ENCODE measurements at places on chromosomes 6 and 20.

DNA sequence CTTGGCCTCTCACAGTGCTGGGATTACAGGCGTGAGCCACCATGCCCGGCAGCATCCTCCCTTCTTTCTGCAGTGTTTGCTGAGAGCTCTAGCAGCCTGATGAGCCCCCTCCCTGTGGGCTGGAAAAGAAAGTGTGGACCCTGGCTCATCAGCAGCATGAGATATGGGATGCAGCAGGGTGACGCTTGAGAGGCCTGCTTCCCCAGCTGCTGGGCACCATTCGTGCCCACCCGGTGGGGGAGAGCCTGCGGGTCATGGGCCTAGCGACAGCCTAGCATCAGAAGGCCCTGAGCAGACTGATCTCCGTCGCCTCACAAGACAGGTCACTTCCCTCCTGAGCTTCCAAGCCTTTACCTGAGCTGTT, 16.0 kb upstream of the CCDC167 start:
- no peak for DNase-seq

DNA sequence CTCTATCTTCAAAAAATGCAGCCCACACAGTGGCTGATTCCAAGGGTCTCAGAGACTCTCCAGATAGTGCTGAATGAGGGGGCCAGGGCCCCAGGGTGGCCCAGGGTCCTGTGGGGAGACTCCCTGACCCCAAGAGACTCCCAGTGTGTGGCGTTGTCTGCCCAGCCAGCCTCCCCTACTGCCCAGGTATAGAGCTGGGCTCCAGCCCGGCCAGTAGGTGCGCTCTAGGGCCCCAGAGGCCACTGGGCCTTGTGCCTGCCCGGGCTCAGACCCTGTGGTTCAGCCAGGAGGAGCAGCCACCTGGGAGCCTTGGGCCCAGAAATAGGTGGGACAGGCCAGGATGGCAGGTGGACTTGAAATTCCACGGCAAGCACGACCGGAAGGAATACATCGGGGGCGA, 30.3 kb upstream of the GATA5 start:
- DNase-seq: no peak

DNA sequence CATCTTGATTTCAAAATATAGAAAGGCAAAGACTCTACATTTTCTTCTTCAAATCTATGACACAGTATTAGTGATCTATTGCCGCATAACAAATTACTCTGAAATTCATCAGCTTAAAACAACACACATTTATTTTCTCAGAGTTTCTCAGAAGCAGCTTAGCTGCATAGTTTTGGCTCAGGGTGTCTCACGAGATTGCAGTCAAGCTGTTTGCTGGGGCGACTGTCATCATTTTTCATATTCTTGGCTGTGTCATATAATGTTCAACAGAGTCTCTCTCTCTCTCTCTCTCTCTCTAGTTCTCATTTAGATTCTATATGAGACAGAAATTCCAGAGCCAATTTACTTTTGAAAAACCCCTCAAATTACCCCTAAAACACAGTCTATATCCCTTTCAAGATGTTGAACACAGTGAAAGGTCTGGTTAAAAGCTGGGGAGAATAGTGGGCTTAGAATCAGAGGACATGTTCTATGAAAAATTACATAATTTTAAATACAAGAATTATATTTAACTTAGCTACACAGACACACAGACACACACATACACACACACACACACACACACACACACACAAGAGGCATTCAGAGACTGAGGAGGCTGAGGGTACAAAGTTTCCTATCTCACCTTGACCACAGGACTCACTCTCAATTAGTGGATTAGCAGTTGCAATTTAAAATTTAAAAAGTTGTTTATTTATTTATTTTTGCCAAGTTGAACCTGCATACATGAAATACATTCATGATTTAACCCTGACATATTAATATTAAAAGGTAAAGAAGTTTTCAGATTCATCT, 86.7 kb downstream of the MKKS start:
- DNase-seq: no peak

DNA sequence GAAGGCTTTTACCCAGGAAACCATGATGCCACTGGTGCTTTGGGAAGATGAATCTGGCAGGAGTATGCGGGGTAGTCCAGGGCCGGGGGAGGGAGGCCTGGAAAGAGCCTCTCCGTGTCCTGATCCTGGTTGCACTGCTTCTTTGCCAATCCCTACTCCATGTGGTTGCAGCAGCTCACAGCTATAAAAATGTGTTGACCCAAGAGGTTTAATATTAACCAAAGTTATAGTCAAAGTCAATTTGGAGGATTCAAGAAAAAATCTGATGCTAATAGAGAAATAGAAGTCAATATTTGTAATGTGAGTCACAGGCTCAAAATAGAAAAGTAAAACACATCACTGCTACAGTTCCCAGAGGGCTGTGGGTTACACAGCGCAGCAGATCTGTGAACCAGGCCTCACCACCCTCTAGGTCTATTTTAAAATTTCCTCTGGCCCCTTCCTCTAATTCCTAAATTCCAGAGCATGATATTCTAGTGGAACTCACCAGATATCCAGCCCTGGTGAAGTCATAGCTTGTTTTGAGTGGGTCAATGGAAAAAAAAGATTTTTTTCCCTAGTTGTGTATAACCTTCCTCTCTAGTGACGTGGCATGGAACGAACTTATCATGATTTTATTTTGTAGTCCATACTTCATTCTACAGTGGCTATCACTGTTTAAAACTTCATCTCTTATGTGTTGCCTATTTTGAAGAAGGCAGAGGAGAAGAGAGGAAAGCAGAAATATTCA, 63.2 kb upstream of the BMP2 start:
- no peak for DNase-seq

DNA sequence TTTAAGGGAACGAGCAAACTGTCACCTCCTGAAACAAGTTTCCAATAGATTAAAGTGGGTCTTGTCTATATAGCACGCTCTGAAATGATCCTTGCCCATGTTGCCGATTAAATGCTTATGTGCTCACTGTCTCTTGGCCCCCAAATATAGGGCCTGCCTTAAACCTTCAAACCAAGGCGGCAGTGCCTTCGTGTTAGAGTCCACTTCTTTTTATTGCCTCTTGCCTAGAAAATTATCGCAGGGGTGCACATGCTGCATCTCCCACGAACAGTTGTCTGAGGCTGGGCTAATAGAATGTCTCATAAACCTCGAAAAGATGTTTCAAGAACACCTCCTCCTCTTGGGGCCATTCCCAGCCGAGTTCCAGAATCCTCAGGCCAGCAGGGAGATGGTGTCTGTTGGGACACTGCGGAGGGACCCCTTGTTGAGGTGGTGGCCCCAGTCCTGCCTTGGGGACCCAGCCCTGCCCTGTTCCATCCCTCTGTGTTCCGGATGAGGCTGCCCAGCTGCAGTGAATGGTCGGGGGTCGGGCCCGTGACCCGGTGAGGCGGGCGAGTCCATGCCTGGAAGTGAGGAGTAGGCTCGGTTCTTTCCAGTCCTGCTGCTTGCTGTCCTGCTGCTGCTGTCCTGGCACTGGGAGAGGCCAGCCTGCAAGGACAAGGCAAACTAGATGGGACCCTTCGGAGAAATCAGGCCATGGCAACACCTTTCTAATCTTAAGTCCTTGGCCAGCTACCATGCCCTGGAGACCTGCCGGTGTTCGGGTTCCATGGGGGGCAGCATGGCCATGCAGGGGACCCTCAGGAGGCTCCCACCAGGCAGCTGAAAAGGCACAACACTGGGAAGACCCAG, 34.7 kb upstream of the SLCO4A1 start:
- DNase-seq: no peak

DNA sequence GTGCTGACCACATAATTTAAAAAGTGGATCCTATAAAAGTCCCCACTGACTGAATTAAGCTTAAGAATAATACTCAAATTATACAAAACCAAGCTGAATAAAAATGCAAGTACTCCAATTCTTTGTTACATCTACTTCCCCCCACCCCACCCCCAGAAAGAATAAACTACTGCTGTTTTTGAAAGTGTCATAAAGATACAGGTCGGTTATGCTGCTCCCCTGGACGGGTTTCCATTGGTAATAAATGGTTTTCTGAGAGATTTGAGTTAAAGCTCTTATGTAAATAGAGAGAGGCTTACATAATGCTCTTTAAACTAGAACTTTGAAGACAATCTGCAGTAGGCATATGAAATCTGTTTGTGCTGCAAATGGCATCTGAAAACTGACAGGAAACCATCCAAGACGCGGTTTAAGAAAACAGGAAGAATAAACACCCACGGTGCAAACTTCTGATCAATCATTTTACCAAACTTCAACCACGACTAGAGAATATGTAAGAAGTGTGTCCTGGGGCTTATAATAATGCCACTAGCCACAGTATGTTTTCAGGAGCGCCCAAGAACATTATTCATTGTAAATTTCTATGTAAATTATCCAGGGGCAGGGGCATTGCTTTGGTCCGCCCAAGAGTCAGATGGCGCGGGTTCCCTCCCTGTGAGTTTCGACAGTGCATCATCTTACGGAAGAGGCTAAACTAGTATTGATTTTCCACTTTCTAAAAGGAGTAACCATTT, 10.8 kb upstream of the POU3F2 start:
- DNase-seq: no peak

- DNase-seq: no peak
Observed at GRCh38 chr6:167795321-167795811, 31.3 kb upstream of the AFDN start.
